ENCODE measurements at places on chromosomes 5 and 9. TPM values are rescaled to one million over a fixed set of nuclear protein-coding genes. Genes with fewer than 3 reads are reported as not detected.

DNA sequence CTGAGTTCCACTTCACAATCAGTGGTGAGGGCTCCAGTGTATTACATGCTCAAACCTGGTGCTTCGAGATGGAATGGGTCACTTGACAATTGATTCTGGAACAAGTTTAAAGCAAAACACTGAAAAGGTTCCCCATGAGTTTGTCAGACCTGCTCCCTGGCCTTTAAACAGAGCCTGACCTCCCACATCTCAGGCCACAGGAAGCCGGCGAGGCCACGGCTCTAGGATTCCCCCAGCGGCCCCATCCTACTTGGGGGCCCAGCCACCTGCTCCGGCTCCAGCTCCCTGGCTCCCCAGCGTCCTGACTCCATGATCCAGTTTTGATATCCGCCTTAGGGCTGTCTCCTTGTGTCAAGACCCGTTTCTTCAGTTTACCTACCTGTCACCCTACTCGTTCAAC lies 62.0 kb downstream of the TTLL11 start:
- DNase-seq = no peak

DNA sequence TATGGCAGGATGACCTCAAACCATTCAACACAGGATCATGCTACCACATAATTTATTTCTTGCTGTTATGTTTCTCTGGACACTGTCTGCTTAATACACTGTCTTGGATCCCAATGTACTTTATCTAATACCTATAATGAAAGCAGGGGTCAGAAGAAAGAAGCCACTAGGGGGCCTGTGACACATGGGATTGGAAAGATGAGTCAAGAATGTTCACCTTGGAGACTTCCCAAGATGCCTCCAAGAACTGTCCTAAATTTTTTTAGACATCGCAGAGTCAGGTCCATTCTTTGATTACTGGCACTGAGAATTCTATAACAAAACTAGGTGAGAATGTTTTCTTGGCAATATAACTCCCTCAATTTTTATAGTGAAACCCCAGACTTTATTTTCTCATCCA lies 305.8 kb upstream of the SMARCA2 start:
- DNase-seq = no peak

The SPZ1 gene
- total RNA-seq = not detected

The FAT2 gene
- total RNA-seq = under 0.01 TPM

The PCDHA3 gene
- under 0.01 TPM for total RNA-seq

The SEC24A gene
- 7.3 TPM for total RNA-seq

The FBXL7 gene
- under 0.01 TPM for total RNA-seq

The ASS1 gene
- total RNA-seq = 0.27 TPM

The TUBB4B gene
- total RNA-seq = 141 TPM

The NUTM2G gene
- total RNA-seq = not detected

Data from hematopoietic multipotent progenitor cell (in vitro differentiated cells).